ENCODE measurements at places on chromosomes 16 and 17.
A peak's percentile ranks its signal among the peaks of the same experiment; 100 is the strongest.

GRCh38 chr16:64580558-64580957 is 541.3 kb downstream of the CDH11 start:
- DNase-seq, result no peak

GRCh38 chr17:45230787-45231480 is 9.2 kb downstream of the FMNL1 start:
- no peak for DNase-seq

DNA sequence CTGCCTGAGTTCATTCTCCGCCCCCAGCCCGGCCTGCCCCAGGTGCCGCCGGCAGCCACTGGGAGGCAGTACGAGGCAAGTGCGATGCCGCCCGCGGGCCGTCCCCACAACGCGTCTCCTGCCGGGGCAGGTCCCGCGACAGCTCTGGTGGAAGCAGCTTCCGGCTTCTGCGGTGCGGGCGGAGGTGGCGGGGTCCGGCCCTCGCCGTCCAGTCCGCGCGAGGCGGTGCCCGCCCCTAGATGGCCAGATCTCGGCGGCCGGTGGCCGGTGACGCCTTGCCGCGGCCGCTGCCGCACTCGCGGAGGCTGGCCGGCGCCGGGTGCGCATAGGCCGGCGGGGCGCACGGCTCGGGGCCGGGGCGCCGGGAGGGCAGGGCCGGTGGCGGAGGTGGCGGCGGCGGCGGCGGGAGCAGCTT is 1.8 kb downstream of the GJD3 start:
- DNase-seq, result peak; percentile 80

GRCh38 chr16:59522826-59523225 is 788.7 kb upstream of the GOT2 start:
- no peak for DNase-seq

GRCh38 chr17:69175625-69176456 is 34.1 kb upstream of the ABCA6 start:
- no peak for DNase-seq

DNA sequence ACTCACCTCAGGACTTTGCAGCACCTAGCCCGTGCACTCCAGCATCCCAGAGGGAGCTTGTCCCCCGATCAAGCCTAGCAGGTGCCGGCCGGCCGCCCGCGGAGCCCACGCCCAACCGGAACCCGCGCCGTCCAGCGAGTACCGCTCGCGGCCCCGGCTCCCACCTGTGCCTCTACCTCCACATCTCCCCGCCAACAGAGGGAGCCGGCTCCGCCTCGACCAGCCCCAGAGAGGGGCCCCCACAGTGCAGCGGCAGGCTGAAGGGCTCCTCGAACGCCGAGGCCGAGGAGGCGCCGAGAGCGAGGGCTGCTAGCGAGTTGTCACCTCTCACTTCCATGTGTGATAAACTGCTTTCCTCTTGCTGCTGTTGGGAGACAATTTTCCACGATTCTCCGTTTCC is 41.1 kb upstream of the DHRS7B start:
- DNase-seq, result no peak

- DNase-seq, result no peak
These were observed 7.0 kb downstream of the PRR29 start for GRCh38 chr17:64004903-64005733.

DNA sequence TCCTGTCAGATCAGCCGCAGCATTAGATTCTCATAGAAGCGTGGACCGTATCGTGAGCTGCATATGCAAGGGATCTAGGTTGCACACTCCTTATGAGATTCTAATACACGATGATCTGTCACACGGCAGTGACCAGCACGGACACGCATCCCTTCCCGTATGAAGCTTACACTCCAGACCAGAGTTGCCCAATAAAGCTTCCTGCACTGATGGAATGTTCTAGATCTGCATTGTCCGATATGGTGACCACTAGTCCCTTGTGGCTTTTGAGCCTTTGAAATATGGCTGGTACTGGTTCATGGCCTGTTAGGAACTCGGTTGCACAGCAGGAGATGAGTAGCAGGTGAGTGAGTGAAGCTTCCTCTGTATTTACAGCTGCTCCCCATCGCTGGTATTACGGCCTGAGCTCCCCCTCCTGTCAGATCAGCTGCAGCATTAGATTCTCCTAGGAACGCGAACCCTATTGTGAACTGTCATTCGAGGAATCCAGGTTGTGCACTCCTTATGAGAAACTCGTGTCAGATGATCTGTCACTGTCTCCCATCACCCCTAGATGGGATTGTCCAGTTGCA is 49.8 kb upstream of the ZCCHC14 start:
- DNase-seq, result no peak

- DNase-seq, result no peak
These were observed 95.4 kb upstream of the CACNG5 start for GRCh38 chr17:66739553-66739952.

DNA sequence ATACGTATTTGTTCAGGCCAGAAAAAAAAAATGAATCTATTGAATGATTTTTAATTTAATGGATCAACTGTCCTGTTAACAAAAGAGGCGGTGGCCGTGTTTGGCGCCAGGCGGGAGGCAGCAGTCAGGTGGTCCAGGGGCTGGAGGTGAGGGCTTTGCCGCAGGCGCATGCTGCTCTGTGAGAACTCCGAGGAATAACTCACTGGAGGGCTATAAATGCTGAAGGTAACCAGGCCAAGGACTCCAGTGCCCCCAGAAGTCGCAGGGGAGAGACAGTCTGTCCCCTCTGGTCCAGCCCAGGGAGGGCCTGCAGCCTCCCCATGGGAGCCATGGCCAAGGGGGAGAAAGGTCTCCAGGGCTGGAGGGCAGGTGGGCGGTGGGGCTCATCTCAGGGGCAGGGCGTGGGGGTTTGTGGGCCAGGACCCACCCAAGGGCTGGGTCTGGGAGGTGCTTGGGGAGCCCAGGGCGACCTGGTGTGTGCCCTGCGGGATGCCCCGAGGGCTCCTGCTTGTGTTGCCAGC is 7.1 kb upstream of the BAHCC1 start:
- no peak for DNase-seq

DNA sequence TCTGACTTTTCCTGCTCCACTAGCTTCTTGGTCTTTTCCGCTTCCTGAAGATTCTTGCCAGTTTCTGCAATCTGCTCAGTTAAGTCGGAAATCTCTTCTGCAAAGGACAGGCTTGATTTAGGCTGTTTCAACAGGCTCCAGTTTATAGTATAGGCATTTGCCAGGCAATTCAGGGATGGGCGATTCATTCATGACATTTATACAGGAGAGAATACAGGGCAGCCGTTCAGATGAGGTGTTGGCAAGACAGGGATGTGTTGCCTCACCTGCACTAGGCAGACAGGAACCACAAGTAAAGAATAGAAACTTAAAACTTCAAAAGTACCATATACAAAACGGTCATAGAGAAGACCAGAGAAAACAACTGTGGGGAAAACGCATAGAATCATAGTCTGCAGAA is 61.7 kb downstream of the MYH13 start:
- no peak for DNase-seq

- DNase-seq, result no peak
These were observed 53.1 kb downstream of the CYB5B start for GRCh38 chr16:69477546-69477945.

DNA sequence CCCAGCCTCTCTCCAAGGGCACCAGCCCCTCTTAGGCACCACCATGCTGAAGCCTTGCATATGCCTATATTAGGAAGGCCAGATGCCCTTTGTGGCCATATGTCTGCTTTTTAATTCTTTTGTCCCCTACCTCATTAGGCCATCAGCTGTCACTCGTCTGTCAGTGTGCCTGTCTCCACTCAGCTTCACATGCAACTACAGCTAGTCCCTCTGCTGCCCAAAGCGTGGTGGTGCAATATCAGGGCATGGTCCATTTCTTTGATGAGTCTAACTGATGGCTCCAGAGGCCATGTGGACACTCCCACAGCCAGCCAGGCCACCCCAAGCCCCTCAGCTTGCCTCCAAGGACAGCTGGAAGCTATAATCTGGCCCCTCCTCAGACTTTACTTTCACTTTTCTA is 36.3 kb downstream of the MYO18A start:
- DNase-seq, result peak; percentile 53

GRCh38 chr17:64608571-64608981 is 53.5 kb downstream of the SMURF2 start:
- no peak for DNase-seq

DNA sequence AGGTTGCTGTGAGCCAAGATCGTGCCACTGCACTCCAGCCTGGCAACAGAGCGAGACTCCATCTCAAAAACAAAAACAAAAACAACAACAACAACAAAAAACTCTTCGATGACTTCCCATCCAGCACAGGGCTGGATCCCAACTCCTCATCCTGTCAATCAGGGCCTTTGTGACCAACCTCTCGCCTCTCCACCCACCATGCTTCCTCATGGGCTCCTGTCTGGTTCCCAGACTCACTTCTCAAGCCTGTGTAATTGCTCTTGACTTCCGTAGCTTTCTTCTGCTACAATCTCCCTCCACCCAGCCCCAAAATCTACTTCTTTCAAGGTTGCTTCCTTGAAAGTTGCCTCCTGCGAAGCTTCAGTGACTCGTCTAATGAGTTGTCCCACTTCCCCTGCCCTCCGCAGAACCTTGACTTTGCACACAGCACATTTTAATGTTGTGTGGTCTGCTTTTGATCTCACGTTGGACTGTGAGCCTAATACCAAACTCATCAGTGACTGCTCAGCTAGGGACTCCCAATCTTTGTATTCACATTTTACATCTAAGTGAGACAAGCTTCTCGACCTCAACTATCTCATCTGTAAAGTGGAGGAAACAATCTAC is 936 bp upstream of the RASL10B start:
- DNase-seq, result no peak

DNA sequence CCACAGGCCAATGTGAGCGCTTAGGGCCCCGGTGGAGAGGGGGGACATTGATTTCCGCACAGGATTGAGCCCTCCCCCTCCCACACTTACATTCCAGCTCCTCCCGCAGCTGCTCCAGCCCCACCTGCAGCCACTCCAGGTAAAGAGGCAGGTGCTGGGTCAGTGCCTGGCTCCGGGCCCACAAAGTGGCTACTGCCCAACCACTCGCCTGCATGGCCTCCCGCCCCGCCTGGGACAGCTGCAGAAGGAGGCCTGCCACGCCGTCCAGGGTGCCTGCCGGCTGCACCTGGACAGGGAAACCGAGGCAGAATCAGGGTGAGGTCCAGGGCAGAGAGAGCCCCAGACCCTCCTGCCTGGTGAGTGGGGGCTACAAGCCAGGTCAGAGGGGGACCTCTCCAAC is 46.3 kb downstream of the RMI2 start:
- no peak for DNase-seq

- DNase-seq, result peak; percentile 76
These were observed 7.5 kb downstream of the EIF1 start for GRCh38 chr17:41695954-41696757.

GRCh38 chr17:60554377-60554788 is 28.3 kb upstream of the APPBP2 start:
- no peak for DNase-seq

- DNase-seq, result no peak
These were observed 46.6 kb upstream of the METRNL start for GRCh38 chr17:83032781-83033180.

- DNase-seq, result no peak
These were observed 192.6 kb upstream of the KIF2B start for GRCh38 chr17:53630115-53630514.

GRCh38 chr17:61786088-61786487 is 77.2 kb downstream of the BRIP1 start:
- no peak for DNase-seq

Data from femur (tissue), 1 donor.